ENCODE measurements at places on chromosomes 1 and 21.

- no peak for DNase-seq
These were observed 522.6 kb upstream of the PLXNA2 start for GRCh38 chr1:208766832-208767231.

GRCh38 chr1:158422212-158422611, 3.8 kb downstream of the OR10K2 start:
- no peak for DNase-seq

GRCh38 chr1:204782118-204782700, 88.5 kb upstream of the NFASC start:
- DNase-seq, result no peak

DNA sequence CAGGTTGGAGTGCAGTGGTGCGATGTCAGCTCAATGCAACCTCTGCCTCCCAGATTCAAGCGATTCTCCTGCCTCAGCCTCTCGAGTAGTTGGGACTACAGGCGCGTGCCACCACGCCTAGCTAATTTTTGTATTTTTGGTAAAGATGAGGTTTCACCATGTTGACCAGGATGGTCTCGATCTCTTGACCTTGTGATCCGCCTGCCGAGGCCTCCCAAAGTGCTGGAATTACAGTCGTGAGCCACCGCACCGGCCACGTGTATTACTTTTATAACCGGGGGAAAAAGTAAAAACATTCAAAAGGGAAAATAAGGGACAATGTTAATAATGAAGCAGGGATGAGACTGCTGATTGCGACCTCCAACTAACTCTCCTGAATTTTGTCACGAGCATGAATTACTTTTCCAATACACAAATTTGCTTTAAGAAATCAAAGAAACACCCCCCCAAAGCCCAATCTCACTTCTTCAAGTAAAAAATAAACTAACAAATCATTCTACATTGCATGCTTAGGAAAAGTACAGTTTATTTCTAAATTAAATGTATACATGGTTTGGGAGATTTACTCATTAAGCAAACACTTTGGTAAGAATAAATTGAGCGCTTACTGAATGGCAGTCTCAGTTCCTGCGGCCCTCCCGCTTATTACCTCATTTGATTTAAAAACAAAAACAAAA, 521 bp upstream of the ZBED6 start:
- no peak for DNase-seq

DNA sequence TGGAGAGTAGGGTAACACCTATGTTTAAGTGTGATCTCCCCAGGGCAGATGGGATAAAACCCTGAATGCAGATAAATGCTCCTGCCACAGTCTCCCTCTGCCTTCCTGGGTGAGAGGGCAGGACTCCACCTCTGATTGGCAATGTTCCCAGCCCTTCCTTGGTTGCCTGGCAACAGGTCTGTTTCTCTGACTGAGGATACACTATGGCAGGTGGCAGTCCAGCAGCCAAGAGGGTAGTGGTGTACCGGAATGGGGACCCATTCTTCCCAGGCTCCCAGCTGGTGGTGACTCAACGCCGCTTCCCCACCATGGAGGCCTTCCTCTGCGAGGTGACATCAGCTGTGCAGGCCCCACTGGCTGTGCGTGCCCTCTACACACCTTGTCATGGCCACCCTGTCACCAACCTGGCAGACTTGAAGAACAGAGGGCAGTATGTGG, at the start of gene DCDC2B:
Gene DCDC2B (plus strand): TSS at position 199 of the 438 bp plus-strand sequence. CDS start 5 bp downstream, at position 204.
- DNase-seq, result no peak
